ENCODE measurements at places on chromosomes 2 and 18. TPM values are rescaled to one million over a fixed set of nuclear protein-coding genes. Genes with fewer than 3 reads are reported as not detected.

KYNU gene
- total RNA-seq = 0.23 TPM

C18orf54 gene
- 9.2 TPM for total RNA-seq

RBFA gene
- 42.0 TPM for total RNA-seq

TP53I3 gene
- total RNA-seq = 30.0 TPM

UBXN2A gene
- 46.1 TPM for total RNA-seq

DLX1 gene
- total RNA-seq = 30.9 TPM

ICOS gene
- not detected for total RNA-seq

BOLL gene
- total RNA-seq = 1.4 TPM

MFSD2B gene
- total RNA-seq = 0.92 TPM

FEV gene
- not detected for total RNA-seq

AFF3 gene
- 26.3 TPM for total RNA-seq

EXOC6B gene
- total RNA-seq = 111 TPM

TUBA4B gene
- total RNA-seq = 1.2 TPM

CD207 gene
- total RNA-seq = not detected

RNF125 gene
- total RNA-seq = 4.4 TPM

ABCG8 gene
- 1.2 TPM for total RNA-seq

All from diencephalon (tissue), 1 donor.